ENCODE measurements at places on chromosomes 7 and 10.

- DNase-seq, result no peak
Observed at GRCh38 chr10:88401671-88402347, 181.3 kb downstream of the RNLS start.

DNA sequence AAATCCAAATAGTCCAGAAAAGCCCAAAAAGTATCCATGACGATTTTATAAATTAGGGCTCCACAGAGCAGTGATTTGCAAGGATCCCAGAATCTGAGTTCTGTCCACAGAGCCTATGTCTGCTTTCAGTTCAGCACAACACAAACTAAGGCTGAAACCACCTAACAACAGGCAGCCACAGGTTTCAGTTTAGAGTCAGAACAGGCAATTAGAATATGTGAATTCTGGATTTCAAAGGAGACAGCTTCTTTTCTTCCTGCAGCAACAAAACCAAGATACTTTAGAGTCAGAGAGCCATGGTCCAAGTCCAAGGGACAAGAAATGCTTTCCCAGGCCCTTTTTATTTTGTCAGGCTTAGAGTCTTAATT, 23.6 kb downstream of the IFIT3 start:
- no peak for DNase-seq

GRCh38 chr7:6482307-6482706, 34.6 kb upstream of the DAGLB start:
- no peak for DNase-seq

DNA sequence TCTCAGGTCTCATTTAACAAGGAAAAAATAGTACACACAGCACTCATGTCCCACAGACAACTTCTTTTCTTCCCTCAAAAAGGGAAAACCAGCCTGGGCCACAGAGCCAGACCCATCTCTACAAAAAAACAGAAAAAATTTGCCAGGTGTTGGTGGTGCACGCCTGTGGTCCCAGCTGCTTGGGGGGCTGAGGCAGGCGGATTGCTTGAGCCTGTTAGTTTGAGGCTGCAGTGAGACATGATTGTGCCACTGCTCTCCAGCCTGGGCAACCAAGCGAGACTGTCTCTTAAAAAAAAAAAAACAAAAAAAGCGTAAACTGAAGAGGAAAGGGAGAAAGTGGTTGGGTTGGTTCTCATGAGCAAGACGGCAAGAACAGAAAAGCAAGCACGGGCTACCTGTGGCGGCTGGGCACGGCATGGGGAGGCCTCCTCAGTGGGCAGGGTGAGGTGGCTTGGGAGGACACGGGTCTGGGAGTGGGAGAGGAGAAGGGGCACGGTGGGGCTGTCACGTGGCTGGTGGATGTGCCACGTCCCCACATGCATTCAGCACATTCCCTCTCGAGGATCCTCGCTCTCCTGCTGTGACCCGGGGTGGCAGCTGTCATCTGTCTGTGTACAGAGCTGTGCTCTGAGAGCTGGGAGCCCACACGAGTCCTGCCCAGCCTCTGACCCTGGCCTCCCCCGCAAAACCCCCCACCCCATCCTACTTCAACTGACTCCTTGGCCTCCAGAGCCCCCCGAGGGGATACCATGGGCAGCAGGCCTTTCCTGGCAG, 219.7 kb downstream of the MLLT10 start:
- no peak for DNase-seq

DNA sequence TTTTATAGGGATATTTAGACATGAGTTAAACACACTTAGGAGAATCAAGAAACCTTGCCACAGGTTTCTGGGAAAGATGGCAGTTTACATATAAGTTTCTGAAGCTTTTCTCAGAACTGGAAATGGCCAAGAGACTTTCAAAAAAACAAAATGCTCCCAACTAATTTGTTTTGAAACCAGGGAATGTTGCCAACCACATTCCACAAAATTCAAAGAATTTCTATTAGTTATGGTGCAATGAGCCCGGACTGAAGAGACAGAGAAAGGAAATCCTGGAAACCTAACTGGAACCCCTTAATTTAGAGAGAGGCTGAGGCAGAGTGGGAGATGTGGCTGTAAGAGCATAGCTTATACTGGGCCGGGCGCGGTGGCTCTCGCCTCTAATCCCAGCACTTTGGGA, 128.5 kb downstream of the PTEN start:
- DNase-seq, result no peak

GRCh38 chr7:128162666-128163065, 78.4 kb upstream of the LEP start:
- no peak for DNase-seq

DNA sequence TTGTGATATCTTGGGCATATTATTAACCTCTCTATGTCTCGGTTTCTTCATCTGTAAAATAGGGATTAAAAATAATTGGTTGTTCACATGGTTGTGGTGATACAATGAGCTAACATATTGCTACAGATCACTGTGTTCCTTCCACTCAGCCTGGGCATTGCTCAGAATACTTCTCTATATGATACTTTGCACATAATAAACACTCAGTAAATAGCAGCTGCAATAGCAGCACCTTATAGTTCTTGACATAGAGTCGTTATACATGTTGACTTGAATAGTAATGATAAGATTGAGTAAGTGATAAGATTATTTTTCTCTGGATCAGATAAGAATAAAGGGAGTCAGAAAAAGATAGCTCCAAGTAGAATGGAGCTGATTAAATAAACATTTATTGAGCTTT, 42.3 kb downstream of the PTTG1IP2 start:
- DNase-seq, result no peak
